Progenitor cell of endocrine pancreas (in vitro differentiated cells): ENCODE measurements at places on chromosomes 4 and X.

DNA sequence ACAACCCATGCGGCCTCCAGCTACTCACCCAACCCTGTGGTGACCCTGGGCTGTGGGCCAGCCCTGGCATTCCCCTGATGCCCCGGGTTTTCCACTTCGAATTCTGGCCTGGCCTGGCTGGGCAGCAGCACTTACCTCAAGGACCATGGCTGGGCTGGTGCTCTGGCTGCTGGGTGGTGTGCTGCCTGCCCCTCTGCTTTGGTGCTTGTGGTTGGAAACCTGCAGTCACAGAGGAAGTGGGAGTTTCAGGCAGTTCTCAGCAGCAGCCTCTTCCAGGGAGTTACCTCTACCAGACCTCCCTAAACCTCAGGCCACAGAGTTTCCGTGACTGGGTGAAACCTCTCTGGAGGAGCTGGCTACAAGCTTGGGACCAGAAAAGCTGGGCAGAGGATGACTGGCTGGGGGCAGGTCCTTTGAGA lies at the start of gene CXCR3:
CXCR3 (minus strand) TSS at position 209 of the 419 bp plus-strand sequence; CDS start at position 147, 62 bp downstream.
- no peaks in the 10 kb centered on the region for H3K4me1 ChIP-seq
- H3K36me3 ChIP-seq: peaks cover 3% of the 10 kb centered on the region
- no peak within 1 kb of the TSS for H3K4me3 ChIP-seq
- H3K27ac ChIP-seq: no peak within 1 kb of the TSS

DNA sequence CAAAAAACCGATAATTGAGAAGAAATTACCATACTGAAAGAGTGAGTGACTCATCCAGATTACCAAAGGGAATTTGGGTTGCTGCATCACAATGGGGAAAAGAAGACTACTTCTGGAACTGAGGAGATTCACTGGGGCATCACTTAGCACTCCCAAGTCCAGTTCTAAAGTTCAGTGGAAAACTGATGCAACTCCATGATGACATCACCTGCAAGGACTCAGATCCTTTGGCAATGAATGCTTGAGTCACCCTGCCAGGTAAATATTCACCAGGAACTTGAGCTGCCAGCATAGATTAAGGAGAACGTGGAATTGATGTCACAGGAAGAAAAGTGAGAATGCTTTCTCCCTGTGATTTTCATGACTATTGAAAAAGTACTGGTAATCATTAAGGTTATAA lies 32.0 kb upstream of the SMIM10L2A start:
- no peaks in the 10 kb centered on the region for H3K36me3 ChIP-seq
- no peaks in the 10 kb centered on the region for H3K27me3 ChIP-seq
- DNase-seq: no peak
- H3K4me3 ChIP-seq: no peak overlapping the region

GRCh38 chr4:138014590-138015288 lies 227.4 kb downstream of the SLC7A11 start:
- no peak overlapping the region for H3K4me3 ChIP-seq
- no peaks in the 10 kb centered on the region for H3K36me3 ChIP-seq
- no peaks in the 10 kb centered on the region for H3K4me1 ChIP-seq
- DNase-seq: no peak
- no peak overlapping the region for H3K27ac ChIP-seq

GRCh38 chrX:136941396-136942337 lies 61.1 kb upstream of the RBMX start:
- H3K27ac ChIP-seq: no peak overlapping the region
- peaks cover 2% of the 10 kb centered on the region for H3K36me3 ChIP-seq
- no peaks in the 10 kb centered on the region for H3K27me3 ChIP-seq
- H3K4me3 ChIP-seq: no peak overlapping the region
- no peaks in the 10 kb centered on the region for H3K4me1 ChIP-seq
- no peak for DNase-seq

DNA sequence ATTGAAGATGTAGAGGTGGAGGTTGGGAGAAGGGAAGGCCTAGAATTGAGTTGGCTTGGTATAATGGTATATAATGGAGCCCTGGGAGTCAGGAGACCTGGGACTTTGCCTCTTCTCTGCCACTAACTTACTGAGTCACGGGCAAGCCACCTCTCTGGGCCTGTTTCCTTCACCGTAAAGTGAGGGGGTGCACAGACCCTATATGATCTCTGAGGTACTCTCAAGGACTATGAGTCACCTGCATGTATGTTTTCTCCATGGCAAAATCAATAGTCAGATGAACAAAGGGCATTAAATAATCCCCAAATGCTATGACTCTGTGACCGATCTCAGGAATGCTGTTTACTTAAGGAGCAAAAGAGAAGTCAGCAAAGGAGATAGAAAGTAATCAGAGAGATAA lies 5.1 kb downstream of the P2RY4 start:
- H3K36me3 ChIP-seq: no peaks in the 10 kb centered on the region
- H3K4me3 ChIP-seq: no peak overlapping the region
- no peaks in the 10 kb centered on the region for H3K27me3 ChIP-seq
- no peak overlapping the region for H3K27ac ChIP-seq

DNA sequence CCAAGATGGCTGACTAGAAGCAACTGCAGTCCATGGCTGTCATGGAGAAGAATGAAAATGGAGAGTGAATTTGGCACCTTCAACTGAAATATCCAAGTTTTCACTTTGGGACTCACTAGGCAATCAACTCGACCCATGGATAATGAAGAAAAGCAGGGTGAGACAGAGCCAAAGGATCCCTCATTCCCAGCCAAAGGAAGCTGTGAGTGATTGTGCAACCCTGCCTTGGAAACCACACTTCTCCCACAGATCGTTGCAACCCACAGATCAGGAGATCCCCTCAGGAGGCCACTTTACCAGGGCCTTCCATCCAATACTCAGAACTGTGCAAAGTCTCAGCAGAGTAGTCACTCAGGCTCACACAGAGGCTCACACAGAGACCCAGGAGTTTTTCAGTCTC lies 4.5 kb downstream of the CFAP299 start:
- H3K36me3 ChIP-seq: no peaks in the 10 kb centered on the region
- H3K27me3 ChIP-seq: peaks cover 32% of the 10 kb centered on the region
- no peak overlapping the region for H3K4me3 ChIP-seq
- DNase-seq: no peak

DNA sequence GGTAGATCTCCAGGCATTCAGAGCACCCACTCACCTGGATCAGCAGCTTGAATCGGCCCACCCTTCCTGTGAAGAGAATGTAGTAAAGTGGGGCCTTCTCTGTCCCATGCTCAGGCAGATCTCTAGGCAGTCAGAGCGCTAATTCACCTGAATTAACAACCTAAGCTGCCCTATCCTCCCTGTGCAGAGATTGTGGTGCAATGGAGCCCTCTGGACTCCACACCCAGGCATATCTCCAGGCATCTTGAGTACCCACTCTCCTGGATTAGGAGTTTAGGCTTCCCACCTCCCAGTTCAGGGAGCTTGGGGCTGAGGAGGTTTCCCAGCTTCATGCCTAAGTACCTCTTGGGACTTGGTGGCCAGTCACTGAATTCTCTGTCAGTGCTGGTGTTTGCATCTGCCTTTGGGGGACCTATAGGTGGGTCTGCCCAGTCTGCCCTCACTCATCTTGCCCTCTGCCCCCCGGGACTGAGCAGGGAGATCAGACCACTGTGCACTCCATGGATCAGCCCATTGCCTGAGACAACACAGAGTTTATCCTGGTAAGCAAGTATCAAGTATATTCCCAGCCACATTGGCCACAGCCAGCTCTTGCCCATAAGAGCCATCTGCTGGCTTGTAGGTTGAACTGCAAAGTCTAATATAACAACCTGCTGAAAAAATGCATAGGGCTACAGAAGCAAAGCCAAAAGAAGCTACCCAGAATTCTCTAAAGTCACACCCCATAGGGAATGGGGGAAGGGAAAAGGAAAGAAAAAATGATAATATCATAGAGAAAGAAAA lies 372.9 kb downstream of the KLHL13 start:
- H3K4me3 ChIP-seq: no peak overlapping the region
- no peak overlapping the region for H3K27ac ChIP-seq
- H3K27me3 ChIP-seq: no peaks in the 10 kb centered on the region

GRCh38 chr4:24881508-24882196 lies 31.2 kb downstream of the CCDC149 start:
- peaks cover 9% of the 10 kb centered on the region for H3K4me1 ChIP-seq
- no peak for DNase-seq
- H3K4me3 ChIP-seq: no peak overlapping the region
- no peaks in the 10 kb centered on the region for H3K27me3 ChIP-seq
- H3K27ac ChIP-seq: no peak overlapping the region
- H3K36me3 ChIP-seq: no peaks in the 10 kb centered on the region

DNA sequence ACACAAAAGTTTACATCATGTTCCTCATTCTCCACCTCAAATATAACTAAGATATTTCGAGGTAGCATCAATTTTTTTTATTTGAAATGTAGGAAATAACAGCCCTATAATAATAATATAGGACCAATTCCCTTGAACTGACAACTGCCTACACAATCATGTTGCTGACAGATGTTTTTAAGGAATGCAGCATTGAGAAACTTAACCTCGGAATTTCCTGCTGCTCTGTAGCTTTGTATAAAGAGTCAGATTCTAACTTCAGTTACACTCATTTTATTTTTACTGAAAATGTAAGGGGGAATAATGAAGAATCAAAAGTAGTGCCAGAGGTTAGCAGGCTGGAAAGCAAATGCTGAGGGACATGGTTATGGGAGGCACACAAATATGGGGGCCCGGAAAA lies 235.8 kb downstream of the RBMX2 start:
- no peak for DNase-seq
- no peak overlapping the region for H3K4me3 ChIP-seq
- H3K27ac ChIP-seq: no peak overlapping the region
- no peaks in the 10 kb centered on the region for H3K27me3 ChIP-seq

- no peak overlapping the region for H3K4me3 ChIP-seq
- H3K27ac ChIP-seq: no peak overlapping the region
- DNase-seq: peak; percentile 36
- H3K4me1 ChIP-seq: no peaks in the 10 kb centered on the region
- peaks cover 9% of the 10 kb centered on the region for H3K27me3 ChIP-seq
Observed at GRCh38 chr4:10554694-10555093, 97.5 kb upstream of the ZNF518B start.

DNA sequence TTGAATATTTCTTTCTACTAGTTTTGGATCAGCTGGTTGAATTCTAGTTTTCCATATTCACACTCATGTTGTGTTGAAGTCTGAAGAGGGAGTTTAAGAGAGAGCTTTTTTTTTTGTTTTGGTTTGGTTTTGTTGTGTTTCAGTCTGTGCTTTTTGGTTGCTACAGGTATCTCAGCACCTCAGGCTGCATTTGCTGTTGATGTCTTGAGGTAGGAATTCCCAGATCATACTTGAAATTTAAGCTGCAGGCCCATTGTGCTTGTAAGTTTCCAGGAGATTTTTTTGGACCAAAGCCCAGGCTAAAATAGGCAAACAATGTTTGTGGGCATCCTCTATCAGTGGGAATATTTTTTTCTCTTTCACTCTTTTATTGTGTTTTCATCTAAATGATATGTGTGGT lies 190.2 kb upstream of the AGA start:
- H3K27me3 ChIP-seq: no peaks in the 10 kb centered on the region
- H3K4me1 ChIP-seq: peaks cover 5% of the 10 kb centered on the region
- H3K27ac ChIP-seq: no peak overlapping the region
- H3K36me3 ChIP-seq: no peaks in the 10 kb centered on the region

DNA sequence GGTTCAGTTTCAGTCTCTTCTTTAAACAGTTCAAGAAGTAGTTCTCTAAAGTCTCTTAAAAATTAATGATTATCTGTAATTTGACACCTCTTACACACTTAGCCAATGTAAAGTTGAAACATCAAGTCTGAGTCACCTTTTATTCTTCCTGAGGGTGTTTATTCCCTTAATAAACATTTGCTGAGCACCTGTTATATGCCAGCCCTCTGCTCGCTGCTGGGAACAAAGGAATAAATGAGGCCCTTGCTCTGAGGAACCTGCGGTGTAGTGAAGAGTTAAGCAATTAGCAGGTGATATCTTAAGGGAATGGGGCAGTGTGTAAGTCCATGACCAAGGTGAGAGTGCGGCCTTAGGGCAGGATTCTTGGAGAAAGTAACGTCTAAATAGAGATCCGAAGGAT lies 5.2 kb upstream of the NDNF start:
- no peak overlapping the region for H3K4me3 ChIP-seq
- peaks cover 36% of the 10 kb centered on the region for H3K27me3 ChIP-seq
- no peak for DNase-seq
- no peak overlapping the region for H3K27ac ChIP-seq
- H3K36me3 ChIP-seq: no peaks in the 10 kb centered on the region

DNA sequence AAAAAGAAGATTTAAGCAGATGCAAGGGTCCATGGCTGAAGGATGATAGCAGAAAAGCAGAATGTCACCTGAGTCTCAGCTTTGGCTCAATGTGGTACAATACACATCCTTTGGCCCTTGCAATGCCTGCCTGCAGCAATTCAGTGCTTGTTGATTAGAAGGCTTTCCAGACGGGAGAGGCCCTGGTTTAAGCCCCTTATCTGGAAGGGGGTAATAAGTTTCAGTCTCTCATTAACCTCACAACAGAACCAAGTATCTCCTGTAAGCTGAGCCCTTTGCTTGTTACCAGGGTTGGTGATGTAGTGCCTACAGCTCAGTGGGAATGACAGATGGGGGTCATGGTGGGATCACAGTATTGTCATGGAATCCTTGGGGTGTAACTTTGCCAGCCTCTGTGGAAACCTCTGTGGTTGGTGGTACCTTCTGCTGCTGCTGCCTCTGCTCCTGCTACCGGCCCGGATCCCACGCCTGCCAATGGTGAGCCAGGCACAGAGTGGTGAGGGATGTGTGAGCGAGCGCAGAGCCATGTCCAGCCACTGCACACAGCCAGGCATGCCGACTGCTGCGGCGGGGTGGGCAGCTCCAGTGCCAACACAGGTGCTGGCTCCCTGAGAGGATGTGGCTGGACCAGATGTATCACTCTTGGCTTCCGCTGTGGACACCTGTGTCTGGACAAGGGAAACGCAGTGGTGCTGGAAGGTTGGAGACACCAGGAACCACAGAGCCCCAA lies 81.2 kb downstream of the ADRA2C start:
- H3K4me1 ChIP-seq: no peaks in the 10 kb centered on the region
- H3K36me3 ChIP-seq: no peaks in the 10 kb centered on the region
- peaks cover 46% of the 10 kb centered on the region for H3K27me3 ChIP-seq

DNA sequence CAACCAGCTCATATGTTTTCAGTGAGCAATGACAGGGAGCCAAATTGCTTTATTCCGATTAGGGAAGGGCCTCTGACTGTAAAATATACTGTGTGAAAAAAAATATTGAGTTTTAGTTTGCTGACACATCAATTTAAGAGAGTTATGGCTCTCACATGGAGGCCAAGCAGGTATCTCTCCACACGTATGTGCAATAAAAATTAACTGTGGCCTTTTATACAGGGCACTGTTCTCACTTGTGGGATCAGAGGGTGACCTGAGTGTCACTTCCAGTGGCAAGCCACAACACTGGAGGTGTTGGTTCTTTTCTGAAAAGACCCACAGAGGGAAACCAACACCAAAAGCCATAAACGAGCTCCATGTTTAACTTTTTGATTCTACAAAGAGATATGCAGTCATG lies 462.8 kb downstream of the MID1IP1 start:
- H3K4me3 ChIP-seq: no peak overlapping the region
- no peaks in the 10 kb centered on the region for H3K36me3 ChIP-seq
- no peak overlapping the region for H3K27ac ChIP-seq
- H3K27me3 ChIP-seq: peaks cover 4% of the 10 kb centered on the region
- no peak for DNase-seq
- no peaks in the 10 kb centered on the region for H3K4me1 ChIP-seq

GRCh38 chr4:109303140-109303496 lies 660 bp upstream of the COL25A1 start:
- H3K4me1 ChIP-seq: peaks cover 4% of the 10 kb centered on the region
- H3K36me3 ChIP-seq: no peaks in the 10 kb centered on the region
- H3K27ac ChIP-seq: peak overlapping the region; percentile 51
- H3K27me3 ChIP-seq: peaks cover 64% of the 10 kb centered on the region

GRCh38 chr4:163167333-163167626 lies 590 bp upstream of the NAF1 start:
- no peak for DNase-seq
- H3K4me3 ChIP-seq: peak overlapping the region; percentile 87
- peaks cover 4% of the 10 kb centered on the region for H3K36me3 ChIP-seq
- peak overlapping the region; percentile 99 for H3K27ac ChIP-seq
- H3K27me3 ChIP-seq: no peaks in the 10 kb centered on the region
